ENCODE measurements at places on chromosomes 12 and 14.

DNA sequence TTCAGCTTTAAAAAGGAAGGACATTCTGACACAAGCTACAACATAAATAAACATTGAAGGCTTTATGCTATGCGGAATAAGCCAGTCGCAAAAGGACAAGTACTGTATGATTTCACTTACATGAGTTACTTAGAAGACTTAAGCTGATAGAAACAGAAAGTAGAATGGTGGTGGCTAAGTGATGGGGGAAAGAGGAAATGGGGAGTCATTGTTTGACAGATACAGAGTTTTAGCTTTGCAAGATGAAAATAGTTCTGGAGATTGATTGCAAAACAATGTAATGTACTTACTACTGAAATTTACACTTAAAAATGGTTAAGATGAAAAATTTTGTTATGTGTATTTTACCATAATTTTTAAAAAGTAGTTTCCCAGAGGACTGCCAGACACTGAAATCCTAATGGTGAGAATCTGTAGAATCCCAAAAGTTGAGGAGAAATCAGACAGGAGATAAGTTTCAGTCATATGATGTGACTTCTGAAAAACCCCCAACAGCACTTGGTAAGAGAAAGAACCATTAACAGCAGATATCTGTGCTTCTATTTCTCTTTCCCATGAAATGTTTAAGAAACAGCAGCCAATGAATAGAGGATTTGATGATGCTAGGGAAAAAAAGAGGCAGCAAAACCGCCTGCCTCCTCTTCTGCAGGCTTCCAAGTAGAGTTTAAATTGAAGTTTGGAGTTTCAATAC, 16.6 kb upstream of the CLEC2A start:
- no peak for DNase-seq

- DNase-seq = no peak
These were observed 17.0 kb downstream of the SSPN start for GRCh38 chr12:26212396-26212795.

DNA sequence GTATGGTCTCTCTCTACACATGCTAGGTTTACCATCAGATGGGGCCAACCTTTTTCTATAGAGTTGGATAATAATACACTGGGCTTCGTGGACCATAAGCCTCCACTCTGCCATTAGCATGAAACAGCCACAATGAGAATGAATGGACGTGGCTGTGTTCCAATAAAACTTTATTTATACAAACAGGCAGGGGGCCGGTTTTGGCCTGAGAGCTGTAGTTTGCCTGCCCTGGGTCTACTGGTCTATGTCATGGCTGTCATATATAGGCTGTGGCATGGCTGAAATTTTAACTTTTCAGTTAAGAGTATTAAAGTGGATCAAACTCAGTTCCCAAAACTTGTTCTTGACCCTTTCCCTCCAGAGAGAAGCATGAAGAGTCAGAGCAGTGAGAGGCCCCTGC, 120.3 kb upstream of the MYL2 start:
- DNase-seq = no peak

DNA sequence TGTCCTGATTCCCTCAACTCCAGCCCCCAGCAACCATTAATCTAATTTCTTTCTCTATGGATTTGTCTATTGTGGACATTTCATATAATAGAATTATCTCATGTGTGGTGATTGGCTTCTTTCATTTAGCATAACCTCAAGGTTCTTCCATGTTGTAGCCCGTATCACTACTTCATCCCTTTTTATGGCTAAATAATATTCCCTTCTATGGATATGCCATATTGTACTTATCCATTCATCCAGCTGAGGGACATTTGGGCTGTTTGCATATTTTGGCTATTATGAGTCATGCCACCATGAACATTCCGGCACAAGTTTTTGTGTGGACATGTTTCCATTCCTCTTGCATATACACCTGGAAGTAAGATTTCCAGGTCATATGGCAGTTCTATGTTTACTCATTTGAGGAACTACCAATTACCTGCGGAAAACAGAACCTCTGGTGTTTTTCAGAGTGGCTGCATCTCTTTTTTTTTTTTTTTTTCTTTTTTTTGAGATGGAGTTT, 108.7 kb upstream of the MAP1LC3B2 start:
- DNase-seq = no peak

DNA sequence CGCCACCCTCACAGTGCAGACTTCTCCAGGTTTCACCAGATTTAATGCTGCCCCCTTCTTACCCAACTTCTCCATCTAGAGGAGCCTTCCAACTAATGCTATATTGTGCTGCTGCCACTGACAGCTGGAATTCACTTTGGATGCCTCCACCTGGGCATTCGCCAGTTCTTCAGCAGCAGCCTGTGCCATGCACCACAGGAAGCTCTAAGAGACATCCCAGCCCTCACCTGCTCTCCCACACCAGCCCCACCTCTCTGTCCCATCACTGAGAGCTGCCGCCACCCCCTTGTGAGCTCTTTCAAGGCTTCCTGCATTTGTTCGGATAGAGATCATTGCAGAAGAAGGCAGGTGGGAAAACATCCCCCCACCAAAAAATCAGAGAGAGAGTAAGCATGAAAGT, 4.6 kb upstream of the KRT2 start:
- DNase-seq = no peak

GRCh38 chr14:32494609-32495434, 165.7 kb downstream of the AKAP6 start:
- DNase-seq = no peak

- DNase-seq = no peak
These were observed 1.5 kb downstream of the WNT10B start for GRCh38 chr12:48969833-48970701.

GRCh38 chr12:63525831-63526230, 142.5 kb downstream of the DPY19L2 start:
- DNase-seq = no peak

- no peak for DNase-seq
These were observed 29.0 kb upstream of the SMUG1 start for GRCh38 chr12:54217774-54218241.

DNA sequence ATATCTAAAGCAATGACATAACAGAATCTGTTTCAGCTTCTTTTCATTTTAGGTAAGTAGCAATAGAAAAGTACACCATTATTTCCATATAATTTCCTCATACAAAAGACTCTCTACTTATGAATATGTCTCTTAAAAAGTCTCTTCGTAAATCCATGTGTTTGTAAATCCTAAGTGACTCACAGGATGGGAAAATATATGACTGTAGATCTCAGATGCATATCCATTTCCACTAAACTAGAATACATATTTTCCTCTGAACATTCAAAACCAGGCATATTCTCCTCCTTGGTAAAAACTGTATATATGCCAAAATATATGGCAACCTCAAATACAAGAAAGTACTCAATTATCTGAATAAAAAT, 93.6 kb downstream of the TXNDC16 start:
- no peak for DNase-seq

GRCh38 chr12:110223777-110224378, 57.2 kb upstream of the ATP2A2 start:
- no peak for DNase-seq

DNA sequence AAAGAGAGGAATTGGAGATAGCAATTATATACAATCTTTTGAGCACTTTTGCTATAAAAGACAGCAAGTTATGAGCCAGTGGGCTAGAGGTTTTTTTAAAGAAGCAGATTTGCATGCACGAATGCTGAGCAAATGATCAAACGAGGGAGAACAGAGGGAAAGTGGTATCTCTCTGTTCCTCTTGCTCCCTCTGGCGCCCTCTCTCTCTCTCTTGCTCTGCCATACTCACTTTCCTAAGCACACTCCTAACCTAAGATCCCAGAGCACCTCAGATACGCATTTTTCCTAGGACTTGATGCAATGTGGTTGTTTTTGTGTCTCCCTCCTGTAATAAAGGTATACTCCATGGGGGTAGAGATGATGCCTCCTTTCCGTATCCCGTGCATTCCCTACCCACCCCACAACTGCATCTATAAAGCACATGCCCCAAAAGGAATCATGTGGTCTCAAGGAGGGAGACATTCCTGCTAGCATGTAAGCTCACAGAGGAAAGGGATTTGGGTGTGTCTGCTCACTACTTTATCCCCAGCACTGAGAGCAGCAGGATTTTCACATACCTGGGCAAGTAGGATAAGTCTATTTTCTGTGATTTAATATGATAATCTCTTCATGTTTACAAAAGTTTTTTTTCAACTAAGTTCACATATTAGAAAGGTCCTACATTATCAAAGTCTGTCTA, 270.2 kb downstream of the SSPN start:
- no peak for DNase-seq

DNA sequence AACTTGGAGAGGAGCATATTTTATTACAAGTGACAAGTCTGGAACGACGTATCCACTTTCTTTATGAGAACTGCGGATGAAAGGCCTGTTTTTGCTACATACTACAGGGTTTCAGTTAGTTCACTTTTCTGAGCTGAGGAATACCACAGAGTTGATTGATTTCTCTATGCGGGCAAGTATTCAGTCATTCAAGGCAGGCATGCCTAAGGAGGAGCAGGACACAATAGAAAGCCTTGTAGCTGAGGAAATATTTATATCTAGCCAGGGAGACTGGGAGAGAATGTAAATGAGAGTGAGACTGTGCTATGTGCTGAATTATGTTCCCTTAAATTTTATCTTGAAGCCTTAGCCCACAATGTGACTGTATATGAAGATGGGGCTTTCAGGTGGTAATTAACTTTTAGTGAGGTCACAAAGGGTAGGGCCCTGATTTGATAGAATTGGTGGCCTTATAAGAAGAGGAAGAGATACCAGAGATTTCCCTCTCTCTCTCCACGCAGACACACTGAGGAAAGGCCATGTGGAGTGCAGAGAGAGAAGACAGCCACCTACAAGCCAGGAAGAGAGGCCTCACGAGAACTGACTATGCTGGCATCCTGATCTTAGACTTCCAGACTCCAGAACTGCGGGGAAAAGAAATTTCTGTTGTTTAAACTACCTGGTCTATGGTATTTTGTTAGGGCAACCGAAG, 459.0 kb upstream of the ATP2B1 start:
- no peak for DNase-seq

GRCh38 chr12:27577688-27578087, 53.7 kb downstream of the PPFIBP1 start:
- no peak for DNase-seq

GRCh38 chr12:4041187-4041885, 168.1 kb upstream of the PARP11 start:
- DNase-seq = no peak

DNA sequence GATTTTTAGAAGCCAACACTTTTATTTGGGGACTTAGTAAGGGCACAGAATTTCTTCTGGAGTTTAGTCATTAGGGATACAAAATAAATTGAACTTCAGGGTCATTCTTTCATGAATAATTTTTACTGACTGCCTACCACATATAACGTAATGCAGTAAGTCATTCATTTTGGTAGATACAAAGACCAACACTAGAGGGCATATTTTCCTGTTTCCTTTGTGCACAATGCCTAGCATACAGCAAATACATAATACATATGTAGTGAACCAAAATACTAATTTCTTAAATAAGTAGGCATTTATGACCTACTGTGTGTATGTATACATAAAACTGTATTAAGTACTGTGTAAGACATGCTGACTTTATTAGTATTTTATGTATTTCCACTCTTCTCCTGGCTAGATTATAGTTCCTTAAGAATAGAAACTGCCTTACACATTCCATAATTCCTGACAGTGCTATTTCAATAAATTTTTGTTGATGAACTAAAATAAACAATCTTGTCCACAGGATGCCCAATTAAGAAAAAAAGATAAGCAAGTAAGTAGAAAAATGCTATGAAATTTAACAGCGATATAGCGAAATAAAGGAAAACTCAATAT, 47.9 kb downstream of the PPP1R12A start:
- DNase-seq = peak; percentile 70

DNA sequence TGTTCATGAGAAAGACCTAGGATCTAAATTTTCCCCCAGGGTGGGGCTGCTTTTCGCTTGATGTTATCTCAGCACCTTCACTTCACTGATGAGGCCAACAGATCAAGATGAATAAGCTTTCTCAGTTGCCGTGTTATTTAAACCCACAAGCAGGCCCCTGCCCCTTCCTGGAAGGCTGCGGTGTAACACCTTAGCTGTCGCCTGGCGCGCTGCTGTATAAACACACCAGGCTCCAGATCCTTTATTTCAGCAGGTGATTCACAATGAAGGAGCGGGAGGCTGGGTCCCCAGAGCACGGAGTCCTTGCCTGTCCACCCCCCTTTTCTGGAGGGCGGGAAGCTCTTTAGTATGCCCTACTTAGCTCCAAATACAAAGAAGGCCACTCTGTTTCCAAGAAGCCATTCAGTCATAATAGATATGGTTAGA, 515.4 kb downstream of the FUT8 start:
- DNase-seq = peak; percentile 61

DNA sequence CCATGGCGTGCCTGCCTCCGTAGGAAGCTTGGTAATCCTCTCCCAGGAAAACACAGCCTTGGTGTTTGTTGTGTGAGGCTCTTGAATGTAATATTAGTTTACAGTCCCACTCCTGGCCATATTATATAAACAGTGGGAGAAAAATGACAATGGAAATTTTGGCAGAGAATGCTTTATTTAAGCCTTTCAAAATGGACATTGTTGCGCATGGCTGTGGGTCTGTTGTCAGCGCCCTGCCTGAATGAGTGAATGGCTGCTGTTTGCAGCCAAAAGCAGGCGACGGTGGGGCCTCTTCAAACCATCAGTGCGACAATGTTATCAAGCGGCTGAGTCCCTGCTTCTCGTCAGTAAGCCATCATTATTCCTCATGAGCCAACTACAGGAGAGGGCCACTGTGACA, 201.8 kb upstream of the RMST start:
- DNase-seq = no peak

DNA sequence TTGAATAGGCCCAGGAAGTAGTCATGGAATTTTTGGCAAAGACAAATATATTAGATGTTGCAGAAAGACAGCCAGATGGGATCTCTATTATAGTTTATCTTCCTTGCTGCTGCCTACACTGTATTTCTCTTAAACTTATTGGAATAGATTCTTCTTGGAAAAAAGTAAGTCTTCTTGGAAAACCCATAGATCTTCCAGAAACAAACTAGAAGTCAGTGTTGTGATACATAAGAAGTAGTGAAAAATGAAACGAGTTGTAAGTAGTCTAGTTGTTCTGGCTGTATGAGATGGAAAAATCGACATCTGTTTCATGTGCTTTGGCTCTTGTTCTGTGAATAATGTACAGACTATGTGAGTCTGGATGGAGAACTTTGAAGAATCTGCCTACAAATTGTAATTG, 29.0 kb downstream of the GLIPR1L2 start:
- DNase-seq = no peak

- peak; percentile 35 for DNase-seq
These were observed 43.1 kb downstream of the LLPH start for GRCh38 chr12:66087365-66087943.
